Activated gamma-delta T cell treated with Interleukin-2 at 50 U/mL for 16 hours (primary cell): ENCODE measurements at places on chromosomes 3 and 15.

DNA sequence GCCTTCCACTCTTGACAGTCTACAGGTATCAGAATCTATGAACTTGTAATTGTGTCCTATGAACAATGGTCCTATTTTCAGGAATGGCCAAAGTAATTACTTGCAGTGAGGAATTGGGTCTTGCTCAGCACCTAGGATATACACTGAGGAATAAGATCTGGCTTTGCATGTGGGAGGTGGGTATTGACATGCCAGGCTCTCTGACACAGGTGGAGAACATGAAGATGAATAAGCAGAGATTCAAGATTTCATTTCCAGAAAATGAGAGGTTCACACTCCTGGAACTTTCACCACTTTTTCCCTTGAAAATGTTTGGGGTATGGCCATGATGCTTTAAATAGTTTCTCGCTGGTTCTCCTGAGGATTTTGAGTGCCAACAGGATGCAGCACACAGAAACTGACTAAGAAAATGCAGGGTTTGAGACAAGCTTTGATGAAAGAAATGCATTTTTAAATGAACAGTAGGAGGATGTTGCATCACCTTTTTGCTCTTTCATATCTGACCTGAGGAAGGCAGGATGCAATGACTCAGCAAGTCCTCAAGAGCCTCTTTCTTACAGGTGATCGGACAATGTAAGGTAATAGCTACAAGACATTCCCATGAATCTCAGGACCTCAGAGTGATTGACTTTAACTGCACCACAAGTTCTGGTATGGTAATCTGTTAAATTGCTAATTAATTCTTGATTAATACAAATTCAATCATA lies 3.7 kb downstream of the HRG start:
- DNase-seq: no peak

DNA sequence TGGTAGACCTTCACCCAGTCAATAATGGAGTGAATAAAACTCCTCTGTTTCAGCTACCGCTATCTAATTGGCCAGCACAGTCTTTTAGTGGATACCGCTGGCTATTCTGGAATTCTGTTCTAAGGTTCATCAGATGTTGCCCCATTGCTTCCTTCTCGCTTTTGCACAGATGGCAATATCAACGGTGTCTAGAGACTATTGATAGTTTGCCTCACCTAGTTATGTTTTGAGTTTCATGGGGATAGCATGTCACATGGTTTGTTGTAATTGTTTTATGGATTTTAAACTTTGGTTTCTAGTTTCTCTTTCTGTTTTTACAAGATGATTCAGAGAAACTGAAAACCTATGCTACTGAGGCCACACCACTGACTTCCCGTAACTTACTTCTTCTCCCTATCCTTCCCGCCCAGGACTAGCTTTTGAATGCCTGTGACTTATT lies 2.0 kb downstream of the XRN1 start:
- no peak for DNase-seq

DNA sequence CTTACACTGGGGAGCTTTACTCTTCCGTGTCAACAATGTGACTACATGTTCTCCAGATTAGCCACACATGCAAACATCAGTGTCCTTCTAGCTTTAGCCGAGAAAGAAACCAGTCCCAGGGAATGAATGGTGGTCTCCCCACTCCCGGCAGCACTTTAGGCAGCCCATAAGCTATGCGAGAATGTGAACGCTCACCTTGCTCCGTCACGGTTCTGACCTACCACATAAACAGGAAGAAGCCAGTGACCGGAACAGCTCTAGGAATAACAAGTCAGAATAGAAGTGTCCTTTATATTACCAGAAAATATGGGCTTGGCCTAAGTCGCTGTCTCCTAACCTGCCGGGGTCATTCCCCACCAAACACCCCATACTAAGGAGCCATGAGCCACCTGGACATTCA lies 98.0 kb upstream of the ABHD17C start:
- DNase-seq: no peak

DNA sequence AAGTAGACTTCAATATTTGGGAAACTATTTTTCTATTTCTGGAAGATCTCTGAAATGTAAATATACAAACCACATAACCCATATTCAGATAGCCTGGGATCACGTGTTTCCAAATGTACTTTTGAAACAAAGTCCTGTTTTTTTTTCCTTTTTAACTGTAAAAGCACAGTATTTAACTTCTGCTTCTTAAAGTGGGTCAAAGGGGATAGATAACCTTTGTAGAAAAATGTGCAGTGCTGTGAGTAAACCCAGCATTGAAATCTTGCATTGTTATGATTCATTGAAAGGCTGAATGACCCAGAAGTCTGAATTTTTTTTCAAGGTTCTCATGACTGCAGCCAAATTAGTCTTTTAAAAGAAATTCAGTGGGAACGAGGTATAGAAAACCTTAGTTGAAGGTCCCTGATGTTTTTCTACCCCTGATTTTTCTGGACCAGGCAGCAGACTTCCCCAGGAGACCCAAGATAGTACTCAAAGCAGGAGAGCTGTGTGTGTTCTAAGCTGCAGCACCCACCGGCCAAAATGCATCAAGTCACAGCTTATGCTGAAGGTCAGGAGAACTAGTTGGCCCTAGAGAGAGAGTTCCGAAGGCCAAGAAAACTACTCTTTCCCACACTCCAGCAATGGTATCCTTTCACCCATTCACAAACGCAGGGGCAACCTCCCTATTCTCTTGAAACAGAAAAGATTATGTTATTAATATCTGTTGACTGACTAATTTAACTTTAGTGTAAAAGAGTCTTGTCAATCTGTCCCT lies 43.6 kb upstream of the APH1B start:
- DNase-seq: no peak

GRCh38 chr3:98782824-98783500 lies 19.8 kb downstream of the ST3GAL6 start:
- no peak for DNase-seq

- no peak for DNase-seq
These were observed 115.0 kb downstream of the RAP2B start for GRCh38 chr3:153277029-153277428.

DNA sequence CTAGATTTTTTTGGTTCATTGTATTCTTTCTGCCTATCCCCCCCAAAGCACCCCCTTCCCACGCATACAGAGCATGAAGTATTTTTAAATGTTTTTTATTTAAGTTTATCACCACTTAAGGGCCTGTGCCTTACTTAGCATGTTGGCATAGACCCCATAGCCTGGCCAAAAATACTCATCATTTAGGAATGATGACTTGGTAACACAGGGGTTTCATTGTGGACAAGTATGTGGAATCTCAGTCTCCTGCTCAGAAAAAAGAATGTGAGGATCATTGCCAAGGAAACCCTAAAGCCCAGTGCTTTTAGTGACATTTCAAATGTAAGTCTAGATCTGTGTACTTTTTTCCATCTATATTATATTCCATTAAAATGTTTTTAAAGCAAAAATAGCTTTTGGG lies 146.3 kb downstream of the ALCAM start:
- DNase-seq: no peak

DNA sequence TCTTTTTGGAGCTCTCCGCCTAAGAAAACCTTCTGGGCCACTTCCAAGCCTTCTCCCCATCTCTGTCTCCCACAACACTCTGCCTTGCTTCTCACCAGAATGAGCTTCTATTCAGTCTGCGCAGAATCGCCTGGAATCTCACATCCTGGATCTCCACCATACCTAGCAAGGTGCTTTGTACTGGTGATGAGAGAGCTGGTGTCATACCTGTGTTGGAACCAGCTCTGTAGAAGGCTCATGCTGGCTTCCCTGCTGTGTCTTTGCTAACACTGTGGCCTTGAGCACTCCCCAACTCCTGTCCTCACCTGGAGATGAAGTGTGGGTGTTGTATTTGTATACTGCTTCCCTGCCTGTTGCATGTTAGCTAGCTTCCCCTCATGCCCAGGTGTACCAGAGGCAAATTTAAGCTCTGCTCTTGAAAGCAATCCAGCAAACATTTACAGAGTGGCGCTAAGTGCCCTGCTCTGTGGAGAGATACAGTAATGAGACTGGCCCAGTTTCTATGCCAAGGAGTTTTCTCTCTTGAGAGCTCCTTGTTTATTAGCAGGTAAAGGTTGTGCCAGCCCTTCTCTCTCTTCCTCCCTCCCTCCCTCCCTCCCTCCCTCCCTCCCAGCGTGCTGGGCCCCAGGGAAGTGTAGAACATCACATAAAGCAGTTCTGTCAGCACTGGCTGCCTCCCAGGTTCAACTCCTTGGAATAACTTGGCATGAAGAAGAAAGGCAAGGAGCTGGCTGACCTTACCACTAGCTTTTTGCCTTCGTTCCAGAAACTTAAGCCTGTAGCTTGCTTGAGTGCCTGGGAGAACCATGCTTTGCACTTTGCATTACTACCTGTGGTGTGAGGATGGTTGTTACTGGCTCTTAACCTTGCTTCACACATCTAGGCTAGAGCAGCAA lies 54.9 kb downstream of the TRIM71 start:
- no peak for DNase-seq

DNA sequence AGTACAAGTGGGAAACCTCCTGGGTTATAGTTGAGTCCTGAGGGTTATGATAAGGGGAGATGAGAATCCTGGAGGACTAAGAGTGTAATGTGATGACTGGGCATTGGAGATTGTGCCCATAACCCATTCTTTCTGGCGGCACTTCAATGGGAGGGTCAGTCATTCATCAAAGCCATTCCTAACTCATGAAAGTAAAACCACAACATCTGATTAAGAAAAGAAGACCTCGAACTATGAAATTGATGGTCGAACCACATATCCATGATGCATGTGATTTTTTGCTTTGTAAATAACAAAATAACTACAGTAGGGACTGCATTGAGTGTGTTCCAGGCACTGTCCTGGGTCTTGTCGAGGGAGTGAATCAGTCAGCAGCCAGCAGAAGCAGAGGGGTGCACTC lies 215.1 kb downstream of the SHQ1 start:
- DNase-seq: no peak

DNA sequence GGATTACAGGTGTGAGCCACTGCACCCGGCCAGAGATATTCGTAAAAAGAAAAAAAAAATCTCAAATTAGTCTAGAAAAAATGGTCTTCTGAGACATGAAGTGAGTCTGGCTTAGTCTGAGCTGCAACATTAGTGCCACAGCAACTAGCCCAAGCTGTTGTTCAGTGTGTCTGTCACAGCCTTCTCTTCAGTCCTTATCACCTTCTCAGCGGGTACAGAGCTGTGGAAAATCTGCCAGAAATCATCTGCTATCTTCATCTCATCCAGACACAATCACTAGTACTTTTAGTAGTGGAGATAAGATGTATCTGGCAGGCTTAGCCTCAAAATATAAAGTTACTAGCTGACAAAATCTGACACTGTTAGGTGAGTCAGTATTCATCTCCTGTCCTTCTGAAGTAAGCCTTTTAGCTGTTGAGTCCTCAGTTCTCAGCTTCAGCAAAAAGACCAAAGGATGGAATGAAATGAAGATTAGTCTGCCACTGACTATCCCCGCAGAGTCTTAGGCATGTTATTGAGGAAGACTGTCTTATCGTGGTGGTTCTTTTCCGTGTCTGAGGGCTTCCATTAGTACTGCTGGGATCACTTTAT lies 120.5 kb upstream of the CGNL1 start:
- DNase-seq: no peak
